Panc1 (cell line): ENCODE measurements at places on chromosomes 12 and 14. TPM values are rescaled to one million over a fixed set of nuclear protein-coding genes. Genes with fewer than 3 reads are reported as not detected.

- H3K4me3 ChIP-seq, result no peak overlapping the region
- H3K27ac ChIP-seq, result no peak overlapping the region
- no peaks in the 10 kb centered on the region for H3K36me3 ChIP-seq
Measured at GRCh38 chr14:75340921-75341320, 62.3 kb downstream of the FOS start.

MIP gene
- total RNA-seq, result not detected

RASSF8 gene
- 103 TPM for total RNA-seq

DNA sequence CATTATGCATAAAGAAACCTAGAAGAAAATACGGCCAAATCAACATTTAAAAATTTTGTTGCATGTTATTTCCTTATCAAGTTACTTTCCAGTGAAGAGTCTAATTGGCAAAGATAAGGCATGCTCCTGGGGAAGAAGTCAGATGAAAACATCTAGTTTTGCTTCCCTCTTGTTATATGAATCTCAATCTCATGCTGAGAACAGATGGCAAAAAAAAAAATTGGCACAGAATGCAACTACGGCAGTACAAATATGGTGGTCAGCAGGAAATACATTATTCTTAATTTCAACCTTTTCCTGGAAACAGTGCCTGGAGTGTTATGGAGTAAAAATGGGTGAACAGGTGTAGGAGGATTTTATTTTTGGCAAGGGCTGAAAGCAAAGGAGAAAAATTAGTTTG is 32.8 kb downstream of the HECTD4 start:
- no peaks in the 10 kb centered on the region for H3K27me3 ChIP-seq
- no peak for DNase-seq
- H3K36me3 ChIP-seq, result no peaks in the 10 kb centered on the region

DNA sequence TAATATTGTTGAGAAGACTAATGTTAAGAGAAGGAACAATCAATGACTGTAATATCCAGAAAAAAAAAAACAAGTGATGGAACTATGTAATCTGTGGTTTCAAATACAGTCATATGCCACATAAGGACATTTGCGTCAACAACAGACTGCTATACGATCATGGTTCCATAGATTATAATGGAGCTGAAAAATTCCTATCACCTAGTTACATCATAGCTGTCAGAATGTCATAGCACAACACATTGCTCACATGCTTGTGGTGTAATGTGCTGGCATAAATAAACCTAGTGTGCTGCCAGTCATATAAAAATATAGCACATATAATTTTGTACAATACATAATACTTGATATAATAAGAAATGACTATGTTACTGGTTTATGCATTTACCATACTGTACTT is 653.5 kb downstream of the TRHDE start:
- no peak for DNase-seq
- no peaks in the 10 kb centered on the region for H3K4me1 ChIP-seq
- no peaks in the 10 kb centered on the region for H3K27me3 ChIP-seq
- no peaks in the 10 kb centered on the region for H3K36me3 ChIP-seq
- no peak overlapping the region for H3K4me3 ChIP-seq

PHLDA1 gene
- total RNA-seq, result 159 TPM

EXOC3L4 gene
- 2.6 TPM for total RNA-seq
